ENCODE measurements at places on chromosomes 4 and X.

DNA sequence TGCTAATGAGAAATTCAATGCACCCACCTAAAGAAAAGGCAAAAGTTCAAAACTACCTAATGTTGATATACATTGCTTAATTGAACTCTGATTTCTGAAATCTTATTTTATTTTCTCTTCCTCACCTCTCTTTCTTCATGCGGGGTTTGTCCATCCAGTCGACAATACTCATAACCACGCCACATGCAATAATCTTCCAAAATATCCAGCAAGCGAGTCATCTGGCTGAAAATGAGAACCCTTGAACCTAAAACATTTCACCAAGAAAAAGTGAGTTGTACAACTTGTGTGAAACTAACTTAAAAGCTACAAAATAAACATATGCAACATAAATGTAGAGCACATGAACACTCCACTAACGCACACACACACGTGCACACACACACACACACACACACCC, 26.7 kb downstream of the SMARCA1 start:
- no peak for DNase-seq

DNA sequence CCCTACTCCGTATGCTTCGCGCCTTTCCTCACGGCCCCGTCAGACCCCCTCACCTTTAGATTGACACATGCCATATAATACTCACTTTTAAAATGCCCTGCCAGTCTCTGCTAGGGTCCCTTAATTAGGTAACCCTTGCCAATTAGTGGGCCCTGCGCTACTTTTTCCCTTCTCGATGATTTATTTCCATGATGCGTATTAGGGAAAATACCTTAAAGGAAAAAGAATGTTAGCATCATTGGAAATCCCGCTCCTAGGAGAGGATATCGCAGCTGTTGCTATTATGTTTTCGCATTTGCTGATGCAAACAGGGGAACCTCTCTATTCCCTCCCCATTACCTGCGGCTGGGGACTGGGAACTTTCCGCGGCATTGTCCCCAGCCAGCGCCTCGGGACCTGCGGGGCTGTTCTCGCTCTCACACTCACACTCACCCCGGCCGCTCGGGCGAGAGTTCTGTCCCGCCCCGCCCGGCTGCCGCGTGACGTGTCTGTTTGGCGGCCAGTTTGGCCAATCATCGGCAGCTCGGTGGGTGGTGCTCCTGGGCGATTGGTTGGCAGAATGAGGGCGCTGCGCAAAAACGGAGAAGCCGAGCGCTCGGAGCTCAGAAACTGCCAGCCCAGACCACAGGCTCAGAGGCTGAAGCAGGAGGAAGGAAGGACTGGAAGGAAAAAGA, at the start of gene PCDH10:
PCDH10 (plus strand) TSS at position 605 of the 674 bp plus-strand sequence. CDS start 847 bp downstream, outside the sequence.
- peak; percentile 29 for DNase-seq

DNA sequence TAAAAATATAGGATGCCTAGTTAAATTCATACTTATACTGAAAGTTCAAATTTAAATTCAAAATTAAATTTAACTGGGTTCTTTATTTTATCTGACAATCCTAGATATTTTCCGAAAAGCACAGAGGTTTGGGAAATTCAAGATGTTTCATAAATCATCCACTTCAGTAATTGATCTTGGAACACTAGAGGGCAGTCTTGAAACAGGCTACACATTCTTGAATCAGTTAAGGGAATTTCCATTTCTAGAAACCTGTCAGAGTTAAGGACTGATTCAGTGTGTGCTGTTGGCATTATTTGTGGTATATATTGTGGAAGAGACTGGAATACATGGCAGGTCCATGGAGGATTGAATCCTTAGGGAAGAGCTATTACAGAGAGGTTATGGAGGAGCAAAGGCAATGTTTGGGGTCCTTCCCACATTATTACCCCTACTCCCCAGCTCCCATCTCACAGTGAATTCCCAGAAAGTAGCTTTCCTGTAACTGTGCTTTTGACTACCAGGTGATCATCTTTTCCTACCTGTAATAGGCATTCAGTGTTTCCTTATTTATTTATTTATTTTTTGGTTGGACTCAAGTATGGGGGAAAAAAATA, 92.9 kb downstream of the EGF start:
- no peak for DNase-seq

- DNase-seq, result no peak
These were observed 595.2 kb downstream of the MID1IP1 start for GRCh38 chrX:39396358-39396995.

- DNase-seq, result no peak
These were observed 51.9 kb upstream of the TAPT1 start for GRCh38 chr4:16278178-16278577.

GRCh38 chrX:137654481-137654880, 88.6 kb downstream of the ZIC3 start:
- no peak for DNase-seq

GRCh38 chr4:88609387-88609786, 17.1 kb downstream of the HERC3 start:
- no peak for DNase-seq

- DNase-seq, result no peak
These were observed 429.1 kb downstream of the SPRY1 start for GRCh38 chr4:123825596-123826291.

- DNase-seq, result no peak
These were observed 2.2 kb downstream of the WFS1 start for GRCh38 chr4:6271701-6272465.

GRCh38 chr4:22202975-22203710, 254.6 kb upstream of the KCNIP4 start:
- DNase-seq, result no peak

All from activated naive CD4-positive, alpha-beta T cell treated with anti-CD3 and anti-CD28 coated beads, Interleukin-2, amount 10 ng/mL, durations not matched to agents 7 days and 5 days (primary cell).